Cerebellar nuclear complex (tissue), 1 donor: ENCODE measurements at places on chromosomes 3 and 15.

GRCh38 chr3:103991-104390 lies 92.6 kb upstream of the CHL1 start:
- no peak for DNase-seq

DNA sequence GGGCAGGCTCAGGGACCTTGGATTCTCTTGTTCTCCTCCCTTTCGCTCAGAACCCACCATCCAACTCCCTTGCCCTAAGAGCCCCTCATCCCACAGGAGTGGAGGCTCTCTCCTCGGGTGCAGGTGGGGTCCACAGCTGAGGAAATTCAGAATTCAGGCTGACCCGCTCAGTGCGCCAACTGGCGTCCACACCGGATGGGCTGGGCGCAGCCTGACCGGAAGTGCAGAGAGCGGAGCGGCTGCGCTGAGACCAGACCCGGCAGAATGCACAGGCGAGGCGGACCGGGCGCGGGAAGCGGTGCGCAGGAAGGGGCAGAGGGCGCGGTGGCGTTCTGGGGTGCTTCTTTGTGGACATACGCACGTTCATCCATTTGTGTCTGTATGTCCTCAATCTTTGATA lies 210.4 kb upstream of the NDN start:
- DNase-seq = no peak

- DNase-seq = no peak
Observed at GRCh38 chr3:128697341-128697740, 28.6 kb upstream of the RAB7A start.

DNA sequence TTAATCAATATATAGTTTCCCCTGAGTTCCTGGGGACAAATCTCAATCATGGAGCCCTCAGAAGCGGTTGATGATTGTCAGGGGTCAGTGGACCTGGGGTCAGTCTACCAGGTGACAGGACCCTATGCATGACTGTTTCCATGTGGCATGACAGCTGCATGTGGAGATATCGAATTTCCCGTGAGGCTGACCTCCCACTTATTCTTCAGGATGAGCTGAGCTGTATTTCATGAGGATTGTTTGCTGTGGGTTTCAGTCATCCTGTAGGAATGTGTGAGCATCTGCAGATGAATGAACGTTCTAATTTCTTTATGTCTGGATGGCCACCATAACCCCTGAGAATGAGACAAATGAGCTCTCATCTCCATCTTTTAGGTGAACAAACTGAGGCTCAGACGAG lies 93.0 kb upstream of the HES1 start:
- no peak for DNase-seq

DNA sequence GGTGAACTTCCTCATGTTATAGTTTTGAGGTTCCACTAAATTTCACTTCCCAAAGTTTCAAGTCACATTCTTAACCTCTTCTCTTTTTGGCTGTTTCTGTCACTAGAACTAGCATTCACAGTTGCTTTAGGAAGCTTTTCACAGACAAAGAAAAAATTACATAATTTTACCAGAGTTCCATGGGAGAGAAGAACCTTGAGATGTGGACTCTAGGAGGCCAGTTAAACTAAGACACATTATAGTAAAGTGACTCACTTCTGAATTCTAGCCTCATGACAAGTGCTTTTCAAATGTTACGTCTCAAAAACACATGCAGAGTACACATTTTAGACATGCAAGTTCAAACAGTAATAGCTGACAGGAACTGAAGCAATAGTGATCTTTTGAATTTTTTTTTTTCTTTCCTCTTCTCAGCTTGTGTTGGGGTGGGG lies 39.9 kb upstream of the LRTM1 start:
- DNase-seq = no peak

DNA sequence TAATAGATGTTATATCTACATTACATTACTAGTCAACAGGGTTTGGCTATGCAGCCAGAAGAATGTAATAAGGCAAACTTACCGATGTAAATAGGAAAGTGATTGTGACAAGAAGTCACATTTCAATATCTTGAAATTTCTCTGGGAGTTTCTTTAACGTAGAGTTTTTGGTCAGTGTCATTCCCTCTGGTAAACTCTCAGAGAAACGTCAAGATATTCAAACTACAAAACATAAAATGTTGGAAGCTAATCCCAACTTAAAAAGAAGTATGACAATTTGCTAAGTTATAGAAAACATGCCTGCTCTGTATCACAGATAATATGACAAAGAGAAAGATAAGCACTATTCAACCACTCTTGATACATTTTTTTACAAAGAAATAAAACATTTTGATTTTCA lies 111.2 kb upstream of the PRICKLE2 start:
- DNase-seq = no peak

- DNase-seq = no peak
Observed at GRCh38 chr15:88568589-88568988, 22.1 kb upstream of the DET1 start.

- no peak for DNase-seq
Observed at GRCh38 chr3:130968221-130968620, 58.4 kb downstream of the ASTE1 start.

DNA sequence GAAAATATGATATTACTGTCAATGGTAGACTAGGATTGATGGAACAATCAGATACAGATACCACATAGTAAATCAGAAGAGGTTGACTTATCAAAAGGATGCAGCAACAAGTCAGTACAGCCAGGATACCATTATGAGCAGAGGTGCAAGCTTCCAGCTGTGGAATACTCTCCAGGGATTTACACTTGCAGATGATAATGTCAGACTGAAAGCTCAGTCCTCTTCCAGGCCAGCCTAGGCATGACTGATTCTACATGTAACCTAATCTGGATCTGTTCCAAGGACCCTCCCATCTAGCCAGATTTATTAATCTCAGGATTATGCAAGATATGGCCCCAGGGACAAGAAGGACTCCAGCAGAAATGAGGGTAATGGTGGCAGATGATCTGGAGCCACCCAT lies 8.2 kb downstream of the FILIP1L start:
- DNase-seq = no peak

DNA sequence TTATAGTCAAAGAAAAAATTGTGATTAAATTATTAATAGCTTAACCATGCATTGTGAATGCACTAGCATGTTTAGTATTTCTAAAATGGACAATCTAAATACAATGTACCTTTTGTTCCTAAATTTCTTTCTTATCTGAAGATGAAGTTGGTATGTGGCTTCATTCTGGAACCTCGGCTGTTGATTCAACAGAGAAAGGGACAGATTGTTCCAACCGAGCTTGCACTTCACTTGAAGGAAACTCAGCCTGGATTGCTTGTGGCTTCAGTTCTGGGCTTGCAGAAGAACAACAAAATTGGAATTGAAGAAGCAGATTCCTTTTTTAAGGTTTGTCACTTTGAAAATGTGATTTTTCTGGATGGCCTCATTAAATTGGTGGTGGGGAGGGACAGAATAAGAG lies 32.6 kb downstream of the HPS3 start:
- DNase-seq = no peak

DNA sequence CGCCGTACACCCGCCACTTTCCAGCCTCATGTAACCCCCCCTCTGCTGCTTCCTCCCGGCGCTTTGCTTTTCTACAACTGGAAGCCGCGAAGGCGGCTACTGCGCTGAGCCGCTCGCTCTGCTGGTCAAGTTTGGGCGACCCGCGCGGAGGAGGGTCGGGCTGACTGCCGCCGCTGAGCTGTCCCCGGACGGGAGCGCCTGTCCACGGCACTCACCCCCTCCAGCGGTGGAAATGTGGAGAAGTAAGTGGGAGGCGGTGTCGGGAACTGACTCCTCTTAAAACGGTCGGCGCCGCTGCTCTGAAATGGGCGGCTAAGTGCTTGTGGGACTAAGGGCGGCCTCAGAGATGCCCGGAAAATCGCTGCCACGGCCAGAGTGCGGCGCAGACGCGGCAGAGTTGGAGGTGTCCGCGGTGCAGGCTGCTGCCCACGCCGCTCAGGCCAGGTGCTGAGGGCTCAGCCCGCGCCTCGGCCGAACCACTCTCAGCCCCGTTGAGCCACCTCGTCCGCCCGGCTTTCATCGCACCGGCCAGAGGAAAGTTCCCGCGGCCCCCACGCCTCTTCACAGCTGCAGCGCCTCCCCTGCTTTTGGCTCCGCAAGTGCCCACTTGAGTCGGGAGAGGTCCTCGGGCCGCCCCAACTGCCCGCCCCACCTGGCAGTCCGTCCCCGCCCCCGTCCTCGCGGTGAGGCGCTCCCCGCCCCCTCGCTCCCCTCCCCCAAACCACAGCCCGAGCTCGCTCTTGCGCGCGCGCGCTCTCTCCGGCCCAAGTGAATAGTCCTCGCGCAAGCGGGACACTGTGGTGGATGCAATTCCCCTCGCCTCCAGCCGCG lies at the start of gene EPHA6:
Gene EPHA6, plus strand, starts transcription at position 775 of the 831 bp plus-strand sequence.
- DNase-seq = peak; percentile 24

DNA sequence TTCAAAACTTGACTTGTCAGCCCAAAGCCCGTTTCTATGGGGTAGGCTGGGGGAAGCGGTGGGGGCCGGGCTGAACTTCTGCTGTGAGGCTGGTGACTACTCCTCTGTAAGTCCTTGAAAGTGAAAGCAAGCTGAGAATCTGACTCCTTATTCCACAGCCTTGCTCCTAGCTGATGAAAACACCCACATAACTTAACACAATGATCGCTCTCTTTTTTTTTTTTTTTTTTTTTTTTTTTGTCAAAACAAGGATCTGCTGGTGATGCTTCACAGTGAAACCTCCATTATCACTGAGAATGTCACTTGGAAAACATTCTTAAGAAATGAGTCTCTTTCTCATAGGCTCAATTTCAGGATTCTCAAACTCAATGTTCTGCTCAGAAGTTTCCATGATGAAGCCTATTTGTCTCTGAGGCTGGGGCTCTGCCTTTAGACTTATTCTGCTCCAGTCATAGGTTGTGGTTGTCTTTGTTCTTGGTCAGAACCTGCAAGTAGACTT lies 31.4 kb upstream of the TKT start:
- no peak for DNase-seq

DNA sequence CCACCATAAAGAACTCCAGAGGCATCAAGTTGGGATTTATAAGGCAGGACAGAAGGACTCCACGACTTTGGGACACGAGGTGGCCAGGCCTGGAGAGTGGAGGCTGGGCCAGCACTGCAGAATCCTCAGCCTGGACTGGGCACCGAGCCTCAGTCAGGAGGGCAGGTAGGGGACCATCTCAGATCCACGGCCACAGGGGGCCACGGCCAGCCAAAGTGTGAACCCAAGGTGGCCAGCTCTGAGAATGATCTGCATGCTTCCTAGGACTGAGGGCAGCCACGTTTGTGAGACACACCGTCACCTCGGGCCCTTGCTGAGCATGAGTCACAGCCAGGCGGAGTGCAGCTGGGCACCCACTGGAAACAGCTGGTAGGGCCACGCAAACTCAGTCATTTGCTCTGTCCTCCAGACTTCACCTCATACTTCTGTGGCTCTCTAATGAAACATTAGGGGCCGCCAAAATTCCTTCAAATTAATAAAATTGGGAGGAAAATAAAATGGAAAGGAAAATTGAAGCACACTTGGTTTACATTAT lies 65.8 kb downstream of the CTNNB1 start:
- DNase-seq = no peak

- DNase-seq = no peak
Observed at GRCh38 chr3:124838963-124839362, 48.2 kb downstream of the ITGB5 start.

DNA sequence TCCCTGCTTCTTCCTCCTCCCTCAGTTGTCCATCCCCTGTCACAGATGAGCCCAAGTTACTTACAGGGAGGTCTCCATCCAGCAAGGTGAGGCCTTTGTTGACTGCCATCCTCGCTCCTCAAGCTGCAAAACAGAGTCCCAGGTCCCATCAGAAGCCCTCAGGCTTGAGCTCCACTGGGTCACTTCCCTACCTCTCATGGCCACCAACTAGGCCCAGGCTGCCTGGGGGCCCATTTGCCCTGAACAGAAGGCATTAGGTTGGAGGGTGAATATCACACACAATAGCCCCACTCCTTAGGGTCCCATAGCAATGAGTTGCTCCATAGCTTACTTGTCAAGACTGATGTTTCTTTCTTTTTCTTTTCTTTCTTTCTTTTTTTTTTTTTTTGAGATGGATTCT lies 1.8 kb downstream of the PLIN1 start:
- no peak for DNase-seq

GRCh38 chr3:124826703-124827102 lies 60.5 kb downstream of the ITGB5 start:
- no peak for DNase-seq

DNA sequence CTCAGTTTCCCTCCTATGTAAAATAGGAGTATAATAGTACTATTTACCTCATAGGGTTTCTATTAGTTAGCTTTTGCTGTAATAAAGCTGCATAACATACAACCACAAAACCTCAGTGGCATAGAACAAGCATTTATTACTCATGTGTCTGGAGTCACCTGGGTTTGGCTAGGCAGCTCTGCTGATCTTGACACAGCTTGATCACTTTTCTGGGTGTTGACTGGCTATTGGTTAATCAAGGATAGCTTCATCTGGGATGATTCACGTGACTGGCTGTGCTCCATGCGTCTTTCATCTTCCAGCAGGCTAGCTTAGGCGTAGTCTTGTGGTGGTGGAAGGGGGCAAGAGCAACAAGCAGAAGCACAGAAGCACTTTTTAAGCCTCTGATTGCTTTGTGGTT lies 112.6 kb downstream of the SQOR start:
- no peak for DNase-seq

DNA sequence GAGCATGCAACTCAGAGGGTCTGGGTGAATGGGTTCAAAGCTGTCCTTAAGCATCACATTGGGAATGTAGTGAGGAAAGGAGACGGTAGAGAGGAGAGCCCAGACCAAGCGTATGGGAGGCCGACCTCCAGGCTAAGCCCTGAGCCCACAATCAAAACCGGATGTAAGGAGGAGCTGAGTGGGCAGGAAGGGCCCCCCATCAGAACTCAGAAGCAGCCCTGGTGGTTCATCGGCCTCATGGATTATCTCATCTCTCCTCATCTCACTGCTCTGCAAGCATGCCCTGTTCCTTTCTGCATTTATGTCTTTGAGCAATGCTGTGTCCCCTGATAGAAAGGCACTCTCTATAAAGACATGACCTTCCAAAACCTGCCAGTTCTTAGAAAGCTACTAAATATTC lies 6.2 kb downstream of the HDC start:
- DNase-seq = no peak

GRCh38 chr15:90386221-90386620 lies 1.8 kb upstream of the IQGAP1 start:
- no peak for DNase-seq

DNA sequence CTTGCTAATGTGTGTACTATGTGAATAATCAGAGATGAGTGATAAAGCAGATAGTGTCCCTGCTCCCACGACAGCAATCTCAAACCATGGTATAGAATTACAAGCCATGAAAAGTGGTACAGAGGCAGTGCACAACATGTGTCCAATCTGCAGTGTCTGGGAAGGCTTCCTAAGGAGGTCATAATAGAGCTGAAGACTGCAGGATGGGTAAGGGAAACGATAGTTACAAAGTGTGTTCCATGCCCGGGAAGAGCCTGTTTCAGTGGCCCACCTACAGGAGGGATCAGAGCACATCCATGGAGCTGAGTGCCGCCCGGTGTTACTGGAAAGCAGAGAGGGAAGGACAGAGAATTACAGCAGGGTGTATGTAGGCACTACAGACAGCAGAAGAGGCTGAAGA lies 48.9 kb downstream of the PAK2 start:
- DNase-seq = no peak

GRCh38 chr3:197293605-197294237 lies 4.7 kb downstream of the DLG1 start:
- DNase-seq = no peak

GRCh38 chr15:49901321-49901720 lies 217.7 kb downstream of the ATP8B4 start:
- DNase-seq = no peak
